CD8-positive, alpha-beta T cell (primary cell): ENCODE measurements at places on chromosomes 5 and 9.

DNA sequence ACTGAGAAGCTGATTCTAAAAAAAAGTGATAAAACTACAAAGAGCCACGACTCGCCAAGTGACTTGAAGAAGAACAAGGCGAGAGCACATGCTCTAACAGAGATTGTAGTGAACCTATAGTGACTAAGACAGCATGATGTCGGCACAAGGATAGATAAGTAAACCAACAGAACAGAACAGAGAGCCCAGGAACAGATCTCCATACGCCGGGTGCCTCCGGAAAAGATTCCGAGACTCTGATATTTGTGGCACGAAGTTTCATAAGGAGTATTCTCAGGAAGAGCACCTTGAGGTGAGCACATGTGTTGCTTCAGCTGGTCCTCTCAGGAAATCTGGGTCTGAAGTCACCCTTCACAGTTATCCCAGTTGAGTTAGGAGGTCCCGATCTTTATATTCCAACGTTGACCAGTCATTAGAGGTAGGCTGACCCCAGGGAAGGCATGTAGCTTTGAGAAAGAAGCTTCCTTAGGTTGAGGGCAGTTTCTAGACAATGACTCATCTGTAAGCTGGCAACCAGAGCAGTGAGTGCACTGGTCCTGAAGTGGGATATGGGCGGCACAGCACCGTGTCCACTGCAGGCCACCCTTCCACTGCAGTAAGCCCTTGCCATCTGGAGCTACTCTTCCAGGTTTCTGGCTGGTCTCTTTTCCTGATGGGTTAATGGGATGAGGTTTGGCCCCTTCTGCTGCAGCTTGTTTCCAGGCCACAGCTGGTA lies 13.6 kb upstream of the CLK4 start:
- DNase-seq, result no peak

DNA sequence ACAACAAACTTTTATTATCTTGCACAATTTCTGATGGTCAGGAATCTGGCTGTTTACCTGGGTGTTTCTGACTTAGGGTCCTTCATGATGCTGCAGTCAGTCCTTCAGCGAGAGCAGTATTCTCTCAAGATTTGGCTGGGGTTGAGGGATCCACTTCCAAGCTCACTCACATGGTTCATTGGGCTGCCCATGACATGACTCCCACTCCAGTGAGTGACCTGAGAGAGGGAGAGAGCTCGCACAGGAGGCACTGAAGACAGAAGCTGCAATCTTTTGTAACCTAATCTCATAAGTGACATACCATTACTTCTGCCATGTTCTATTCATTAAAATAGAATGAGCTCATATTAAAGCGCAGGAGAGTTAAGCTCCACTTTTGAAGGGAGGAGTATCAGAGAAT lies 212.6 kb downstream of the SPATA31D1 start:
- DNase-seq, result no peak

- no peak for DNase-seq
These were observed 15.8 kb downstream of the GABRB2 start for GRCh38 chr5:161530700-161531099.

DNA sequence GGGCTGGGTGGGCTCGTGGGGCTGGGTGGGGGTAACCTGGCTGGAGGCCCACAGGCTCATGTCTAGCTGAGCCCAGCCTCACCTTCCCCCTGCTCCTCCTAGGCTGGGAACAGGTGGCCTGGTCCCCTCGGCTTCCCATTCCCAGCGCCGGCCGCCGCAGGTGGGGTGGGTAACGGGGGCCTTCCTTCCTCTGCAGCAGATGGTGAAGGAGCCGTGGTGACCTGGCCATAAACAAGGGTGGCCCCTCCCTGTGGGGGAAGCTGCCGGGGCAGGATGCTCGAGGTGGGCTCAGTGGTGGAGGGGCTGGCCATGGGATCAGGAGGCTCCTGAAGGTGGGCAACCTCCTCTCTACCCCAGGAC lies 41.0 kb upstream of the EGFL7 start:
- DNase-seq, result no peak

GRCh38 chr5:38968665-38969064 lies 105.5 kb downstream of the RICTOR start:
- DNase-seq, result no peak

DNA sequence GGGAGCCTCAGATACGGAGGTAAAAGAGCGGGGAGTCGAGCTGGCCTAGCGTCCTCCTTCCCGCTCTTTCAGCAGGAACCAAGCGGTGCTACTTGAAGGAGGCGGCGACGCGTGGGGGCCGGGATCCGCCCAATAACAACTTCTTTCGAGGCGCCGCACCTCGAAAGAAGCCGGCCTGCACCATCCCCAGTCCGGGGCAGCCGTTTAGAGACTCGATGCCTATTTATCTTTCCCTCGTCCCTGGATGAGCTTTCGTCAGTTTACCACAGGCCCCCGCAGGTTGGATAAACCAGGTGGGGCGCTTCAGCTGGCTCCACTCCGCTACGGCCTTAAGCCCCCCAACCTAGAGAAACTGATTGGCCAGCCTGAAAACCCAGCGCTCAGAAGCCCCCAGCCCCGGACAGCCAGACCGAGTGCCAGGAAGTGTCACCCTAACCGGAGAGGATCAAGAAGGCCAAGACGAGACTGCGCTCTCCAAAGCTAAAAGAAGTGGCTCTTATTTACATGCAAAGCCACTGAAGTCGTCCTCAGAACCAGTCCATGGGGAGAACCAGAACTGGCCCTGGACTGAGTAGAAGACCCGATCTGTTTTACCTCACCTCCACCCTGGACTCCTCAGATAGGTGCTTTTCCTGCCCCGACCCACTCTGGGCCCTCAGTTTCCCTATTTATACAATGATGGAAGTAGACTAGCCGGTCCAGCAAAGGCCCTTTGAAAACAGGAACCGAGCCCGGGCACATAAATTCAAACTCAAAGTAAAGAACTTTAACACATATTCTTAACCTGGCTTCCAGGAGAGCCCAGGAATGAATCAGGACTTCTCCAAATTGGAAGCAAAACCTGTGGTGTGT lies 1.4 kb downstream of the HAND1 start:
- no peak for DNase-seq

DNA sequence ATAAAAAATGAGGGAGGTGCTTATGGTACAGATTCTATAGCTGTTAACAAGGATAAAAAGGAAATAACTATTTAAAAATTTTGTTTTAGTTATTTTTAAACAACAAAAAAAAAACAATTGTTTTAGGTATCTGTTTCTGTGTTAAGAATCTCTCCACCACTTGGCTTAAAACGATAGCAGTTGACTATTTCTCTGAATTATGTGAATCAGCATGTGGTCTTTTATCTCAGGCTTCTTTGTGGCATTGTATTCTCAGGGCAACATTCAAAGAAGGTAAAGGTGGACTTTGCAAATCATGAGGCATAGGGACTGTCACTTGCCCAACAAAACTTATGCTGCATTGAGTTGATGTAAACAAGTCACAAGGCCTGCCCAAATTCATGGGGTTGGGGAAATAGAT lies 55.2 kb downstream of the ERBIN start:
- no peak for DNase-seq

DNA sequence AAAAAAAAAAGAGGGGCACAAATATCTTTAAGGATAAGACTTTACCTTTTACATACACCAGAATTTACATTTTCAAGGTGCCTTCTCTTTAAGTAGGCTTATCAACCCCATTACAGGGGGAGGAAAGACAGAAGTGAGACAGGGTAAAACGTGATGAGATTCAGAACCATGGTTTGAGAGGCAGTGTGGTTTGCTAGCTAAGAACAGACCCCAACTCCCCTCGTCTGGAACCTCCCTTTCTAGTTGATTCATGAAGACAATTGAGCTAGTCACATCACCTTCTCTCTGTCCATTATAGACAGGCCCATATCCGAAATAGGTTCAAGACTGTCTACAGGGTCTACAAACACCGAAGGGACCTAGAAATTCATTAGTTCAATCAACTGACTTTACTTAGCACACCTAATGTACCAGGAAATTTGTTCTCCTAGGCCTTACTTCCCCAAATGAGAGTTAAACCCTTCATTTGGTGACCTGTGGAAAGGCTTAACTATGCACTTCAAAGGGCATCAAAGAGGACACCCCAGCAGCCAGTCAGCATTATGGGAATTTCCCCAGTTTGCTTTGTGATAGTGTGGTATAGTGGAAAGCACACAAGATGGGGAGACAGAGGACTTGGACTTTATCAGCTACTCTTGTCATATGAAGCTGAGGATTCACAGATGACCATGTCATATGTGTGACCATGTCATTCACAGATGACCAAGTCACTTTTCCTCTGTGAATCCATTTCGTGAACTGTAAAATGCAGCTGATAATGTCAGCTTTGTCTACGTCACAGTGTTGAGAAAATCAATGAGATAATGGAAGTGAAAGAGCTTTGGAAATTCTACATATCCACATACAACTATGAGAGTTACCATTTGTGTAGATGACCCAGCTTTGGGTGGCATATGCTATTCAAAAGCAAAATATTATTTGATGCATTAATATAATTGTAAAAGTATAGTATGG lies 40.2 kb upstream of the CYFIP2 start:
- DNase-seq, result no peak

DNA sequence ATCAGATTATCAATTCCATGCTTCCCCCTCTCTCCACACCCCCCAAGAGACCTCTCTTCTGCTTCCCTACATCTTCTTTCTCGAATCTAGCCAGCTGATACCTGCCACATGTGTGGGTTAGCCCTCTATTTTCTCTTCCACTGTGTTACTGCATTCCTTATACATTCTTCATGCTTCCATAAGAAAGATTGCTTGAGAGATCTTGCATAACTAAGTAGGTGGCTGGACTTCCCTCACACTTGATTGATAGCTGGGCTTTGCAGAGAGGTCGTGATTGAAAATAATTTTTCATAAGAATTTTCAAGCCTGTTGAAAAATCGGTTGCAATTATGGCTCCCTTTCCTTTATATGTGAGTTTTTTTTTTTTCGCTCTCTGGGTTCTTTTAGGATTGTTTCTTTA lies 33.0 kb upstream of the PANK3 start:
- DNase-seq, result no peak

- no peak for DNase-seq
These were observed 437.3 kb upstream of the MPDZ start for GRCh38 chr9:13716601-13717321.

GRCh38 chr9:121672213-121672612 lies 20.8 kb downstream of the DAB2IP start:
- DNase-seq, result no peak

DNA sequence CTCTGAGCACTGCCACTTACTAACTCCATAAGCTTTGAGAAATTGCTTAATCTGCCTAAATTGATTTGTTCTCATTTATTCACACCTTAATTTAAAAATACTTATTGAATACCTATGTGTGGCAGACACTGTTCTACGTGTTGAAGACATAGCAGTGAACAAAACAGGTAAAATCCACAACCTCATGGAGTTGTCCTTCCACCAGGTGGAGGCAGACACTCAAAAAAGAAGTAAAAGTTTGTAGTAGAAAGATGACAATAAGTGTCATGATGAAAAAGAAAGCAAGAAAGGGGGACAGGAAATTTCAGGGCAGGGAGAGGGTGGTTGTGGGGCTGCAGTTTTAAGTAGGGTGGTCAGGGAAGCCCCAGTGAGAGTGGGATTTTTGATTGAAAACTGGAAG lies 94.9 kb downstream of the SREK1 start:
- no peak for DNase-seq

DNA sequence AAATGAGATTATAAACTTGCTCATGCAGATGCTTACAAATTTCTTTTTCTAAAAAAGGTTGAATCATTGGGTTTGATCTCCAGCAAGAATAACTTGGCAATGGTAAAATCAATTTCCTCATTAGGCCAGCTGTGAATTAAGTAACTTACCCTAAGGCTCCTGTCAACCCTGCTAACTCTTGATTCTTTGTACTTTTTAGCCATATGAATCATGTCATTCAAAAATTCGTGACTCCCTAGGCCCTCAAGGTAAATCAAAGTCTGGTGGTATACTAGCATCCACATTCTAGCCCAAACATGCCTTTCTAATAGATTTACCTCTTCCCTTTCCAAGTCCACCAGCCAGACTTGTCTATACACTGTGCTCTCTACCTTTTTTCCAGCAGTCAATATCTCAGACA lies 420.8 kb upstream of the BRINP1 start:
- no peak for DNase-seq

DNA sequence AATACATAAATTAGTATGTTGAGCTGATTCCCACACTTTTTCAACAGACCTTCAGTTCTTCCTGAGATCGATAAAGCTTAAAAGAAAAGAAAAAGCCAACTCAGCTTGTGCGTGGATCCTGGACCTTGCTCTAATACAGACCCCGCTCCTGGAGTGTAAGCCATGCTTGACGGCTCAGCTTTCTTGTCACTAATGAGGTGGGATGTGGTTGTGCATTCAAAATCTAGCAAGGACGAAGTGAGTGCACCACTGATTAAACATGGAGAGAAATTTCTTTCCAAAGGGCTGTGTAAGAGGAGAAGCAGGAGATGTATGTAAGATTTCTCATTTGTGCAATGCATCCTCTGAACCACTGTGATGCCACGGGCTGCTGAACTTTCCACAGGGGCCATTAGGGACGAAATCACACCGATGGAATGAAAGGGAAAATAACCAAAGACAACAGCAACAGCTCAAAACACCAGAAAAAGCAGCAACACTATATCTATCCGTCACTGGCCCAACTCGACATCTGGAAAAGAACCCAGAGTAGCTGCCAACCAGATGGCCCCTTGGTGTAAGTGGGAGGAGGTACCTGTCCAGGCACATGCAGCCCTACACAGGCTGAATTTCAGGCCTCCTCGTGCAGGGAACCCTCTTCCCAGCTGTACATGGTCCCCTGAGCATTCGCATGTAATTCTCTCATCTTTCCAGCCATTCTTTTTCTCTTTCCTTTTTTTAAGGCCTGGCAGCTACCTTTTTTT lies 178.9 kb downstream of the SREK1 start:
- DNase-seq, result no peak

DNA sequence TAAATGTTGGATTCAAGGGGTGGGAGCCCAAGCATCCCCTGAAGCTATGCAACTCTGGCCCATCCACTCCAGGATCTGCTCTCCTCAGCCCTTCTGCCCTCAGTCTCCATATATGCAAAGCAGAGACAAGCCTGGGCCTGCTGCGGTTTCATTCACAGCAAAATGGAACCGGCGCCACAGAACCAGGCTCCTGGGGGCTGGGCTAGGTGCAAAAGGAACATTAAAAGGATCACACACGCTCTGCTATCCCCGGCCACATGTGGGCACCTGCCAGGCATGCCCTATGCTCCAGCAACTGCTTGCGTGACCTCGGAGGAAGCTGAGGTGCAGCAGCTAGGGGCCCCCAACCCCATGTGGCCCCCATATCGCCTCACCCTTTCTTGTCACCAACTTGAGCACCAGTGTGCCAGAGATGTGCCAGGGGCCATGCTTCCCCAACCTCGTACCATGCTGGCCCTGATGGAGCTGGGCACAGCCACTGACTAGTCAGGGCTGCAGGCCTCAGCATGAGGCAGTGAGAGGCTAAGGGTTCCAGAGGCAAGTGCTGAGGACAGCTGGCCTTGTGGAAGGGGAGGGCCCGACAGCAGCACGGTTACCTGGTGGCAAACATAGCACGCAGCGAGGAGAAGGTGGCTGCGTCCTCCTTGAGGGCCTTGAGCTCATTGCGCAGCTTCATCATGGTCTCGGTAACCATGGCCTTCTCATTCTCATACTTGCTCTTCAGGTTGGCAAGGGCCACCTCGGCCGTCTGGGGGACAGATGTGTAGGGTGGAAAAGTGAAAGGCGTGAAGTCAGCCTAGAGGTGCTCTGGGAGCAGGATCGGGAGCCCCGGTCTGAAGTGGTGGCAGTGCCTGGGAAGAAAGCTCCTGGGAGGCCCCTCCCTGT lies 47.2 kb downstream of the BICD2 start:
- no peak for DNase-seq
